ENCODE measurements at places on chromosomes 6 and 20. TPM values are rescaled to one million over a fixed set of nuclear protein-coding genes. Genes with fewer than 3 reads are reported as not detected.

Gene STAU1
- total RNA-seq = 147 TPM

Gene PSORS1C2
- not detected for total RNA-seq

Gene MCCD1
- total RNA-seq = not detected

Gene ABHD16B
- 0.24 TPM for total RNA-seq

Gene EFHC1
- total RNA-seq = 18.1 TPM

DNA sequence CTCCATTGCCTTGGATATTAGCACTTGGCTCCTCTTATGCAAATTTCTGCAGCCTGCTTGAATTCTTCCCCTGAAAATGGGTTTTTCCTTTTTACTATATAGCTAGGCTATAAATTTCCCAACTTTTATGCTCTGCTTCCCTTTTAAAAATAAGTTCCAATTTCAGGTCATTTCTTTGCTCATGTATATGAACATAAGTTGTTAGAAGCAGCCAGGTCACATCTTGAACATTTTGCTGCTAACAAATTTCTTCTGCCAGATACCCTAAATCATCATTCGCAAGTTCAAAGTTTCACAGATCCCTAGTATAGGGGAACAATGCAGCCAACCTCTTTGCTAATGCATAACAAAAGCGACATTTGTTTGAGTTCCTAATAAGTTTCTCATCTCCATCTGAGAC, 34.5 kb upstream of the ENPP4 start:
- DNase-seq = no peak

- no peak for DNase-seq
Observed at GRCh38 chr6:85494547-85495536, 45.0 kb downstream of the NT5E start.

GRCh38 chr20:289693-290083, 862 bp downstream of the C20orf96 start:
- DNase-seq = no peak

- DNase-seq = peak; percentile 7
Observed at GRCh38 chr6:6875818-6876470, 231.8 kb upstream of the RREB1 start.

DNA sequence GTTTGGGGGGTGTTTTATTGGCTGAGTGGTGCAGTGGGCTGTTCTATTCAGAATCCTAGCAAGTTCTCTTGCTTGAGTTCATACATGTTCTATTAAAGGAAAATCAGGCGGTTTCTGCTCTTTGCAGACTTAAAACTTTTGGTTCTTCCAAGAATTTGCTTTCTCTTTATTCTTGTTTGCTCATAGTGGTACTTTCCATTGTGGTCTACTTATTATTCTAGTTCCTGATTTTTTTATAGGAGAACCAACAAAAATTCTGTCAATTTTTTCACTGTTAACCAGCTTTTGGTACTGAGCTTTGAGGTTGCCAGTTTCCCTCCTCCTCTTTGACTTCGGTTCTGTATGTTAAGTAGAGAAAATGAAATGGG, 6.7 kb downstream of the AFDN start:
- no peak for DNase-seq

- no peak for DNase-seq
Observed at GRCh38 chr20:5784735-5785134, 34.5 kb downstream of the SHLD1 start.

Data from Calu3 (cell line).